Fibroblast of skin of right quadriceps (primary cell): ENCODE measurements at places on chromosomes 2 and 18.

GRCh38 chr2:152486737-152487400, 151.9 kb downstream of the FMNL2 start:
- peak; percentile 40 for DNase-seq

- no peak for DNase-seq
Observed at GRCh38 chr18:57404345-57404744, 30.8 kb upstream of the ONECUT2 start.

GRCh38 chr18:80037300-80037699, 3.1 kb downstream of the RBFA start:
- DNase-seq = no peak

GRCh38 chr18:35303610-35304009, 13.6 kb upstream of the ZSCAN30 start:
- no peak for DNase-seq

- no peak for DNase-seq
Observed at GRCh38 chr18:62288665-62289008, 36.5 kb upstream of the TNFRSF11A start.

GRCh38 chr2:170255971-170256370, 78.0 kb downstream of the MYO3B start:
- peak; percentile 63 for DNase-seq

GRCh38 chr2:55923091-55923981, at the start of gene EFEMP1:
Gene EFEMP1, minus strand, starts transcription at chr2:55923782. Its CDS starts 1,342 bp downstream, at chr2:55922440.
- DNase-seq = peak; percentile 62

GRCh38 chr2:233012301-233012971, 620 bp downstream of the NGEF start:
- DNase-seq = no peak

DNA sequence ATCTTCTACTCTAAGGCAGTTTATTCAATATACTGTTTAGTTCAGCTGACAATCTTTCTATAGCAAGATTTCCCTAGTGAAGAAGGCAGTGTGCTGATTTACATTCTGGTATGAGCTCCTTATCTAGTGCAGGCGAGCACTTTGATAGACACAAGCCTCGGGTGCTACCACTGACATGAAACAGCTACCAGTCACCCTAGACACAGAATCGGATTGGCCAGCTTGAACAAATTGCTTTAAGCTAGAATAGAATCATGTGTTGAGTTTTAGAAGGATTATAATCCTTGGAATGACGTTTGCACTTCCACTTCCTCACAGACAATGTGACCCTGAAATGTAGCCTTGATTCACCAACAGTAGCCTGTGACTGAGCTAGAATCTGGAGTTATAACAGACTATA, 394.0 kb downstream of the EPHA4 start:
- DNase-seq = no peak

- peak; percentile 84 for DNase-seq
Observed at GRCh38 chr2:199457147-199458008, at the start of gene SATB2. Gene SATB2, minus strand, starts transcription at chr2:199457939. Its CDS starts 1,902 bp downstream, at chr2:199456037.

DNA sequence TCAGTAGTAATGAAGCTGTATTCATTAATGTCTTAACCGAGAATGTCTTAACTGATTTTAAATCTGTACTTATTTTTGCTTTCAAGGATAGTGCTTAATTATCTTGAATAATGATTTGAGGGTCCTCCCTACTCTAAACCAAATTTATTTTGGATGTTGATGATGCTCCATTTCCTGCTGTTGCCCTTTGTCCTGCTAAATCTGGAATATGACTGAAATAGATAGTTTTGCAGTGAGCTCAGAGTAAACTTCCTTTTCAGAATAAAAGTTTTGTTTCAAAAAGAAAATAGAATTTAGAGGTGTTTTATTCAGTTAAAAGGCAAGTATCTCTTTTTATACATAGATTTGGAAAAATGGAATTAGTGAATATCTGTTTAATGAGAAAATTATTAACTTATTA, 8.1 kb downstream of the NBEAL1 start:
- peak; percentile 33 for DNase-seq

- no peak for DNase-seq
Observed at GRCh38 chr2:68951899-68952298, 794 bp downstream of the GKN2 start.

GRCh38 chr2:20470211-20470610, 23.3 kb downstream of the RHOB start:
- DNase-seq = no peak

GRCh38 chr2:106193690-106193976, 468 bp downstream of the UXS1 start:
- DNase-seq = no peak

DNA sequence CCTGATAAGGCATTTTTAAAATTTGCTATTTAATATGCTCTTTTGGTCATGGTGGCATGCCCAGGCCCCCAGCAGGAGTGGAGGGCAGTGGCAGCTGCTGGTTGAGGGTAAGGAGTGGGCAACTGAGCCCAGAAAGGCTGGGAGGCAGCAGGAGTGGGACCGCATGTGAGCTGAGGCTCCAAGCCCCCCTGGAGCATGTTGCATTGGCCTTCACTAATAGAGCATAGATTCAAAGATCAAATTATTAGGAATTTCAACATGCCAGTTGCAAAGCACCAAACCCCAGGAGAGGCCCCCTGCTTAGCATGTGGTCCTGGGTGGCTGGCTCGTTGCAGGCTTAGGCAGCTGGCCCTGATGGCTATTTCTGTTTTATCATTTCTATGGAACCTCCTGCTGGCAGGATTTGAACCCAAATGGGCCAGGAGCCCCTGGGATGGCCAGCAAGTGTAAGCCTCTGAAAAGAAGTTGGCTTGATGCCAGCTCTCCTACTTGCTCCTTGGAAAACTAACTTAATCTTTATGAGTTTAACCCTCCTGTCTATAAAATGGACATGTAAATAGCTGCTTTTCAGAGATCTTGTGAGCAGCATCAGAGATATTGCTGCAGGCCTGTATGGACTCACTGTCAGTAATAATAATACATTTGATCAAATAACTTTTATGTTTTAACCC, 42.1 kb upstream of the TMEM131 start:
- DNase-seq = no peak

DNA sequence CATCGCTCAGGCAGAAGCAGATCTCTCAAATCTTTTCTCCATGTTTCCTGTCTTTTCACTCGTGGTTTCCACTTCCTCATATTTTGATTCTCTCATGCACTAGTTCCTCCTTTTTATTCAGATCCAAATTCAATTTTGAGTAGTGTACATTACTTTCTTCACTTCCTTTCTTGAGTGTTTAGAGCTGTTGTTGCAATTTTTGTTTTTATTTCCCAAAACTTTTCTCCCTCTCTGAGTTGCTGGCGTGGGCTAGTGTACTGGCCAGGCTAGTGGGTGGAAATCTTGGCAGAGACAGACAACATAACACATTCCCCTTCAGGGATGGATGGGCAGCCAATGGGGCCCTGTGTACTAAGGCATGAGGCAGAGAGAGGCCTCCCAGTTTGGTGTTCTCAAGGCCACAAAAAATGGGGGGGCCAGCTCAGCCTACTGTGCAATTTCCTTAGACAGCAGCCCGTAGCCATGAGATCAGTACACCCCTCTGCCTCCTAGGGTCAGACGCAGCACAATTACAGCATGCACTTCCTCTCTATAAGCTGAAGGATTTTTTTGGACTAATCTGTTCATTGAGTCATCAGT, 145.1 kb upstream of the PID1 start:
- peak; percentile 44 for DNase-seq
